Cortex of kidney (tissue), 1 donor: ENCODE measurements at places on chromosomes 1 and 21.

- no peak for DNase-seq
These were observed 916 bp downstream of the F3 start for GRCh38 chr1:94540440-94541245.

DNA sequence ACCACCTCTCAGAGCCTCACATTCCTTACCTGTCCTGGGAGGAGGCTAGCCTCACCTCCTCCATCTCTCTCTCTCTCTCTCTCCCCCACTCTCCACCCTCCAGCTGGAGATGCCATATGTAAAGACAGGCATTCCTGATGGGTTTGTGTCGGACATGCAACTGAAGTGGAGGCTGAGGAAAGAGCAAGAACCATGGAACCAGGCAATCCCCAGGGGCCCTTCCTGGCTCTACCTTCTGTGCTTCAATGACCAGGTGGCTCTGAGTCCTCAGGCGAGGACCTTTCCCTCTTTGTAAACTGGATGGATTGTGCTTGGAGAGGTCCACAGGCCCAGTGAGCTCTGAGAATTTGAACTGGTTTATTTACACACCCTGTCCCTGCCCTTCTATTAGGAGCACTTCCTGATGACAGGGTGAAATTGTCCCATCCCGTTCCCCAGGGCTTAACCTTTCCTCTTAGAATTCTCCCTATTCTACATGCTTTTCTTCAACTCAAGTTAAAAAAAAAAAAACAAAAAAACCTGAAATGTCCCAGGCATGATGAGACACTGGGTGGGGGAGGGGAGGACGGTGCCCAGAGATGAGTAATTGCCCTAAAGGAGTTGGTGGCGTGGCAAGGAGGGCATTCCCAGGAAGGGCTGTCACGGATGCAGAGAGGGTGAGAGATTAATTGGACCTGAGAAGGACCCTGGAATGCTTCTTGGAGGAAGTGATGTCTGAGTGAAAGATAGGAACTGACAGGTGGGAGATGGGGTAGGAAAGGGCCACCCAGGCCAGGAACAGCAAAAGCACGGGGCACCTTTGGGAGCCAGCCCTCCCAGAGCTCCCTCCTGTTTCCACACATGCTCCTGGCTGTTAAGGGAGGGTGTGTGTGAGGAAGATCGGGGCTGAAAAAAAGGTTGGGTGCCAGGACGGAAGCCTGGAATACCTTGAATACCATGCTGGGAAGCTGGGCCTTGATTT lies 50.2 kb upstream of the WASF2 start:
- no peak for DNase-seq

DNA sequence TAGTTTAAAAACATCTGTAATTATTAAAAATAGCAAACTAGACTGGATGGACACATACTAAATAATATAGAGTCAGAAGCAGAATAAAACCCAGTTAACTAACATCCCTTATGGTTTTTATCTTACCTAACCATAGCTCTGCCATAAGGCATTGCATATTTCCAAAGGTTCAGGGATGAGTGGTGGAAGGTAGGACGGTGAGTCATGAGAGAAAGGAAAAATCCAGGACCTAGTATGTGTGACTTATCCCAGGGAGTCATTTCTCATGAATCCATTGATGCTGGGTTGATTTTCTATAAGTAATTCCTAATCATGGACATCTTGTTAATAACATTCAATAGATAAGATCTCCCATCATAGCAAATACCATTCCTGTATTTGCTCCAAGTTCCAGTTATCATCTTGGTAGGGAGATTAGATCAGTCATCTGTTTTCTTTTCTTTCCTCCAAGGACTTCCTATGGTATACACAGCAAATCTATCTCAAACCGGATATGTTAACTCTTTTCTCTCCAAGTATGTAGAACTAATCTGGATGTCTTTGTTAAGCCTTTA lies 490.7 kb upstream of the B3GALT2 start:
- no peak for DNase-seq

- DNase-seq = no peak
These were observed 238.1 kb downstream of the KAZN start for GRCh38 chr1:14836426-14837140.
